Pons (tissue), 1 donor: ENCODE measurements at places on chromosomes 3 and 15.

- no peak for DNase-seq
These were observed 78.9 kb upstream of the SKOR1 start for GRCh38 chr15:67746450-67746849.

- DNase-seq, result no peak
These were observed 456.2 kb upstream of the THBS1 start for GRCh38 chr15:39124553-39125171.

GRCh38 chr3:129015388-129016105, 14.4 kb downstream of the EFCC1 start:
- DNase-seq, result no peak

DNA sequence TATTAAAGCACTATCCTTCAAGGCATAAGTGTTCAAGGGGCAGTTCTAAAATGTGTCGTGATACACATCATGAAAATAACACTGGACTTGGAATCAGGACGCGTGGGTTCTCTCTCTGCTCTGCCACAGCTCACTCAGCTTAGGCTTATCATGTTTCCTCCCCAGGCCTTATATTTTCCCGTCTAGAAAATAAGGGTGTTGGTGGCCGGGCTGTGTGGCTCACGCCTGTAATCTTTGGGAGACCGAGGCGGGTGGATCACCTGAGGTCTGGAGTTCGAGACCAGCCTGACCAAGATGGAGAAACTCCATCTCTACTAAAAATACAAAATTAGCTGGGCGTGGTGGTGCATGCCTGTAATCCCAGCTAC, 223.0 kb downstream of the OPA1 start:
- no peak for DNase-seq

- no peak for DNase-seq
These were observed 17.2 kb downstream of the KLF13 start for GRCh38 chr15:31343831-31344230.

DNA sequence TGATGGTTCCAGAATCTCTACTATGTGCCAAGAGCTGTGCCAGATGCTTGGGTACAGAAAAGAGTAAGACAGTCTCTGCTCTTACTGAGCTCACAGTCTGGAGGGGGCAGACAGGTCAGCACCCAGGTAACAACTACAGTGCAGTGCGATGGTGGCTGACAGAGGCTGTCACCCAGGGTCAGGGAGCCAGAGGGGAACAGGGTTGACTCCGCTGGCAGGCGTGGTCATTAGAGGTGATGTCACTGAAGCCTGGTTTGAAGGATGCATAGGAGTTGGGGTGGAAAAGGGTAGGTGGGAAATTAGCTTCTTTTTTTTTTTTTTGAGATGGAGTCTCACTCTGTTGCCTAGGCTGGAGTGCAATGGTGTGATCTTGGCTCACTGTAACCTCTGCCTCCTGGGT, 31.5 kb downstream of the GNB5 start:
- no peak for DNase-seq

GRCh38 chr3:61222467-61222866, 28.8 kb downstream of the FHIT start:
- DNase-seq, result peak; percentile 23

GRCh38 chr3:157120071-157120892, 39.7 kb downstream of the CCNL1 start:
- no peak for DNase-seq

DNA sequence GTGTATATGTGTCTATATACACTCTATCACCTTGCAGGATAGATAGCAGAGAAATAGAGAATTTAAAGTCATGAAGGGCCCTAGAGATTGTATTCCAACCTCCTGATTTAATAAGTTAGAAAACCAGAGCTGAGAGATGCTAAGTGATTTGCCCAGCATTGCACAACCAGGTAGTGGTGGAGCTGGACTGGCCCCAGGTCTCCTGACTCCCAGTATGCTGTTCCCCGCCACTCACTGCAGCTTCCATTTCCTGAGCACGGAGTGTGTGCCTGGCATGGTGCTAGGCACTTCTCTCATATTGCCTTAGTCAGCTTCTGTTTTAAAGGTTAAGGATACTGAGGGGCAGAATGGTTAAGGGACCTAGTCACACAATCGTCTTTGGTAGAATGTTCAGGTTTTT, 129.4 kb upstream of the KLHL25 start:
- DNase-seq, result no peak

DNA sequence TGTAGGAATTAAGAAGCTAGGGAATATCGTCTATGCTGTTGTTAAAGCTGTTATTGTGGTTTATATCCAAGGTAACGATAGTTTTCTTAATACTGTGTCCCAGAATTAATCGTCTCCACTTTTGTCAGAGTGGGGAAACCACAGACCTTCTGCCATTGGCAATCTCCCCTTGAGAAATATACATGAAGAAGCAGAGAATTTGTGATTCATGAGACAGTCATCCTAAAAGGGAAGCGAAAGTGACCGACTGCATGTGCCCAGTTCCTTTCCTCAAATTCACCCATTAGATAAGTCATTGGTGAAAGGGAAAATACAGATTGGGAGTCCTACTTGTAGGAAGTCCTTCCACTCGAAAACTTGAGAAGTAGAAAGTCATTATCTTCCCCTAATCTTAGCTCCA, 26.6 kb downstream of the DIPK2A start:
- peak; percentile 76 for DNase-seq

- DNase-seq, result no peak
These were observed 127.0 kb upstream of the ICE2 start for GRCh38 chr15:60605879-60606307.

DNA sequence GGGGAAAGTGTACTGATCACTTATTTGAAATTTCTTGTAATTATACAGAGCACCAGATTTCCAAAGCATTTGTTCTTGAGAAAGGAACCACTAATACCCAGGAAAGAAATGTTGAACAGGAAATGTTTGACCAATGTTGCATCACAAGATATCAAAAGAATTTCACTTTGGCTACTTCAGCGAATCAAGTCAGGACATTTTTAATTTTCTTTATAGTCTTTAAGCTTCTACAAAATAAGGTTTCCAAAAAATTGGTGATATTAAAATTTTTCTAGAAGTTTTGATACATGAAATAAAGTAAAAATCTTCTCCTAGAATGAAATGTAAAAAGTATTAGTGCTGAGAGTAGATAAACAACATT, 421.9 kb downstream of the MECOM start:
- DNase-seq, result peak; percentile 3

- DNase-seq, result no peak
These were observed 90.5 kb downstream of the MRPL46 start for GRCh38 chr15:88376574-88377174.

- no peak for DNase-seq
These were observed 1.7 kb downstream of the BNC1 start for GRCh38 chr15:83282776-83283137.

DNA sequence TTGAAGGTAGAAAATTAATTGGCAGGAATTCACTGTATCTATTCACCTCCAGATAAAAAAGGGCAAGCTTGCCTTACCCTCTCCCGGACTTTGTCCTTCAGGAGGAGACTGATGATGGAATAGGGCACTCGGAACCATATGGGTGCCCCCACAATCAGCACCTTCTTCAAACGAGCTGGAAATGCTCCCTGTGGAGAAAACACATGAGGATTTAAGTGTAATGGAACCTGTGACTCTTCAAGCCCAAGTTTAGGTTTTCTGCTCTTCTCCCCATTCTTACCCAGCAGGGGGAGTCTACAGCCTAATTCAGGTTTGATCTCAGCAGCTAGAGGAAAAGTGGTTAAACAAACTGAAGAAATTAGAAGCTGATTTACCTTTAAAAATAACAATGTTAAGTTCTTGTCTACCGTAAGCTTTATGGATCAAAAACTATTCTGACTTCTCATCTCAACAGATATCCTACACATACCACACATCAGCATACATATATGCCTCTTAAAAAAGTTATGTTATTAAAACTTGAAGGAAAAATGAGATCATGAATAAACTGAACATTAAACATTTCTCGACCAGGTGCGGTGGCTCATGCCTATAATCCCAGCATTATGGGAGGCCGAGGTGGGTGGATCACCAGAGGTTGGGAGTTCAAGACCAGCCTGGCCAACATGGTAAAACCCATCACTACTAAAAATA, 57.5 kb upstream of the SIN3A start:
- DNase-seq, result no peak

- DNase-seq, result peak; percentile 88
These were observed 37.7 kb downstream of the GPD1L start for GRCh38 chr3:32143849-32144757.

DNA sequence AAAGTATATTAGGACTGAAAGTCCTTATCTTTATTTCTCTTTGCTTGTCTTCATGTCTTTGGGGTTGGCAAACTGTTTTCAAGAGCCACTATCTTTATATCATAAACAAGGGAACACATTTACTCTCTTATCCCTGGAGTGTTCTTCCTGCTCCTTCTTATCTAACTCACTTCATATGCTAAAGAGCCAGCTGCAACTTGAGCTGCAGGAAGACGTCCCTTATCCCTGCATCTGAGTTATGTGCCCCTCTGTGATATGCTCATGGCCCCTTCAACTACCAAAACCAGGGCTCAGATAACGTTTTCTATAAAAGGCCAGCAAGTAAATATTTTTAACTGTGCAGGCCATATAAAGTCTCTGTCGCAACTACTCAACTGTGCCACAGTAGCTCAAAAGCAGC, 137.0 kb upstream of the CRBN start:
- DNase-seq, result no peak

GRCh38 chr15:34883042-34883441, 86.5 kb downstream of the AQR start:
- no peak for DNase-seq

GRCh38 chr3:57752307-57752706, 3.8 kb upstream of the SLMAP start:
- DNase-seq, result no peak

DNA sequence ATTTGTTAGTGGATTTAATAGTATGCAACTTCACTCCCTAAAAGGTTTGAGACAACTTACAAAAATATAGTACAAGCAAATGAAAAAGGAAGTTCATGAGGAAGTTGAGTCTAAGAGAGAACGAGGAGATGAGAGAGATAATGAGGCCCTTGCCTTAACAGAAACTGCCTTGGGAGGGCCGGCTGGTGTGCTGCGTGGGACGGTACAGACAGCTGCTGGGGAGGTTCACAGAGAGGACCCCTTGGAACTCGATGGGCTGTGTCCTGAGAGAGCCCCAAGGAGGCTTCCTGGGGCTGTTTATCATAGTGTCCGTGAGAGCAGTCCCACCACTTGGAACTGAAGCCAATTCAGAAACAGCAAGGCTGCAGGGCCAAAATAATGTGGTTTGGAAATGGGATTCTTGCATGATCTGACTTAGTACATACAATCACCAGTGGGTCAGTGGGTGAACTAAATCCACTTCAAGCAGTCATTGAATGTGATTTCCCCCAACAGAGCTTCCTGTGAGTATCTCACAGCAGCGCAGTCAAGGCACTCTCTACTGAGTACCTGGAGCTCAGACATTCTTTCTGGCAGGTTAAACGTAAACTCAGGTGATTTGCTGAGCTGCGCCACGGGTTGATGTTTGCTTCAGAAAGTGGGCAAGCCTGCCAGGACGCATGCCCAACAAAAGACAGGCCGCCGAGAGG, 90.8 kb downstream of the CRTC3 start:
- no peak for DNase-seq
